ENCODE measurements at places on chromosomes 6 and 20.
A peak's percentile ranks its signal among the peaks of the same experiment; 100 is the strongest.

DNA sequence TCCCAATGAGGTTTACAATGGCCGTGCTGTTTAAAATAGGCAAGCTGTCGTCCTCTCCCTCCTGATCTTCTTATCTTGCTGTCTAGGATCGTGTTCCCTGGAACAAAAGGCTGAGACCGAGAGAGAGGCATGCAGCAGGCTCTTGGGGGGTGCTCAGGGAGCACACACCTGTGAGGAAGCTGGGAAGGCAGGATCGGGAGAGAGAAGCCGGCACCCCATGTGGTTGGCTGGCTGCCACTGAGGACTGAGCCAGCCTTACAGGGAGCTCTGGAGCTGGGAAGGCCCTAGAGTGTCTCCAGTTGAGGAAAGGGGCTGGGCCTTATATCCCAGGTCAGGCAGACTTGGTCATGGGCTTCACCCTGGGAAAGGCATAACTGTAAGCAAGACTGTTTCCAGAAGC, 184.2 kb downstream of the LY86 start:
- no peak for DNase-seq

DNA sequence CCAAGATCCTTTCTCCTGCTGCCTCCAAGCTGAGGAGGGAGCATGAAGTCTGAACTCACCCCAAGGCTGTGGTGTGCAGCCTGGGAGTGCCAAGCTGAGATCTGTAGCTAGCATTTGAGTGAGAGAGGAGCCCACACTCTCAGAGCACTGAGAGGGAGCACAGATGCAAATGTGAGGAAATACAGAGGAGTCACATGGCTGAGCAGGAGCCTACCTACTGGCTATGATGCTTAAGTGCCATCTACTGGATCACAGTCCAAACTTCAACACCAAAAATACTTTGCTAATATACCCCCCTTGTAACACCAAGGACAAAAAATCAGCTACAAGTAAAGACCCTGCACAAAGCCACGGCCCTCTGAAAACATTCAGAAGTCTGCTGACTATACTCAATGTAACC, 94.4 kb upstream of the IMPG1 start:
- DNase-seq, result no peak

GRCh38 chr20:32667027-32667426, 6.7 kb downstream of the C20orf203 start:
- DNase-seq, result no peak

- no peak for DNase-seq
These were observed 86.2 kb downstream of the CDS2 start for GRCh38 chr20:5212907-5213487.

- DNase-seq, result peak; percentile 68
These were observed 58.5 kb upstream of the PRSS16 start for GRCh38 chr6:27188885-27189418.

GRCh38 chr6:127317388-127318128, 25.9 kb downstream of the ECHDC1 start:
- DNase-seq, result no peak

- no peak for DNase-seq
These were observed at the start of gene TNFRSF6B for GRCh38 chr20:63696628-63697356. Gene TNFRSF6B (plus strand): TSS chr20:63696652. CDS start chr20:63696768, 116 bp downstream.

- DNase-seq, result no peak
These were observed 22.4 kb downstream of the ZMYND8 start for GRCh38 chr20:47334022-47334551.

DNA sequence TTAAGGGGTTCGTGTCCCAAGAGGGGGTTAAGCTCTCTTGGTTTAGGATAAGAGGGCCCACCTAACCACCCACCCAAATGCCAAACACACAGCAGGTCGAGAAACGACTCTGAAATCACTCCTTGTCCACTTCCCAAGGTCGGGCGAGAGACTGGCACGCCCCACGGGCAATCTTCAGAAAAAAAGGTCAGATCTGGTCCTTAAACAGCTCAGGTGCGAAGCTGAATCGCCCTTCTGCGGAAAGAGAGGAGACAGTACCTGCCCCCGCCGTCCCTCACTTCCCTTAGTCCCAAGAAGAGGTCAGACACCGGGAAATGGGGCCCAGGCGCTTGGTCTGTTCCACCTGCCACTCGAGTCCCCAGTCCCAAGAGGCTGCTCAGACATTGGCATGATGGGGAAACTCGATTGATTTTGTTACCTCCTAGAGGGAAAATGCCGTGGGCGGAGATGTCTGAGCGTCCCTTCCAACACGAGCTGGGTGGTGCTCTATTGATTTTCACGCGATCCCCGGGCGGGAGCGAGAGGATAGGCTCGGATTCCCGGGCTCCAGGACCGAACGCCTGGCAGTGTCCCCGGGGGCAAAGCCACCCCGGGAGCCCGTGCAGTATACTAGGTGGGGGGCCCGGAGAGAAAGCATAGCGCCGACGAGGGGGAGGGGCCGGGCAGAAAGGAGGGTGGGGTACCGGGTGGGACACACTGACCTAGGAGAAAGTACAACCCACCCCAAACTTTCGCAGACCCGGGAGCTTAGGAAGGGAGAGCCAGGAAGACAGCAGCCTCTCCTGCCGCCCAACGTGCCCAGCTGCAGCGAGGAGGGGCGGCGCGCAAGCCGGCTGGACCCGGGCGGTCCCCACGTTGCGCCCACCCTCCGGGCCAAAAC, 1.1 kb upstream of the SAMD5 start:
- no peak for DNase-seq

GRCh38 chr20:62860924-62861691, 514 bp downstream of the TCFL5 start:
- peak; percentile 61 for DNase-seq

- DNase-seq, result no peak
These were observed 267.2 kb upstream of the TCF21 start for GRCh38 chr6:133621751-133622150.

DNA sequence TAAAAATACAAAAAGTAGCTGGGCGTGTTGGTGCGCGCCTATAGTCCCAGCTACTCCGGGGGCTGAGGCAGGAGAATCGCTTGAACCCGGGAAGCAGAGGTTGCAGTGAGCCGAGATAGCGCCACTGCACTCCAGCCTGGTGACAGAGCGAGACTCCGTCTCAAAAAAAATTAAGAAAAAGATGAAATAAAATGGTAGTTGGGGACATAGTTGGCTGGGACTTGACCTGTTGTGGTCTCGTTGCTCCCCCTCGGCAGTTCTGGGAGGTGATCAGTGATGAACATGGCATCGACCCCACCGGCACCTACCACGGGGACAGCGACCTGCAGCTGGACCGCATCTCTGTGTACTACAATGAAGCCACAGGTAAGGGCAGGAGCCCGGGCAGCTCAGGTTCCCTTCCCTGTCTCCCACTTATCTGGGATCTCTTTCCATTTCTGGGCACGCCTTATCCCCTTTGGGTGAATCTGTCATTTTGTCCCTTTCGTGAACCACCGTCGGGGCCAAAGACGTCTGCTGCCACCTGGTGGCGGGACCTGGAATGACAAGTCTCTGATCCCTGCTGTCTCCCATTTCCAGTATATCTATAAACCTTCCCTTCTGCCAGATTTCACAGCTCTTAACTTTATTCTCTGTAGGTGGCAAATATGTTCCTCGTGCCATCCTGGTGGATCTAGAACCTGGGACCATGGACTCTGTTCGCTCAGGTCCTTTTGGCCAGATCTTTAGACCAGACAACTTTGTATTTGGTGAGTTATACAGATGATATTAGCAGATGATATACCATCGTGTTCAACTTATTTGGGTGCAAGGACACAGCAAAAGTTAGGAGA, 2.3 kb downstream of the TUBB start:
- DNase-seq, result peak; percentile 82

DNA sequence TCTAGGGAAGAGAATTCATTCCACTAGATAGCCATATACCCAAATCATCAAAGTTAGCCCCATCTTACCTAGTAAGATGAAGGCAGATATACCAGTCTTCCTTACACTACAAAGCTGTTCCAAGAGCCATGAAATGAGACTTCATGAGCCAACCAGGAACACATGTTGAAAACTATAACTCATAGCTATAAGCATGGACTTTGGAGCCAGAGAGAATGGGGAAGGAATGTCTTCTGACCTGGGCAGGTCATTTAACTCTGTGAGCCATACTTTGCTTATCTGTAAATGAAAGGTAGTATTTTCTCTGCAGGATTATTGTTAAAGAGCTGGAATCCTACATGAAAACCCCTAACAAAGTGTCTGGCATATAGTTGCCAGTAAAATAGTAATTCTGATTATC, 27.3 kb downstream of the ADGRF5 start:
- DNase-seq, result no peak

GRCh38 chr6:13453771-13454251, 33.6 kb downstream of the GFOD1 start:
- no peak for DNase-seq

GRCh38 chr20:1805161-1805581, 90.0 kb upstream of the SIRPA start:
- DNase-seq, result no peak

DNA sequence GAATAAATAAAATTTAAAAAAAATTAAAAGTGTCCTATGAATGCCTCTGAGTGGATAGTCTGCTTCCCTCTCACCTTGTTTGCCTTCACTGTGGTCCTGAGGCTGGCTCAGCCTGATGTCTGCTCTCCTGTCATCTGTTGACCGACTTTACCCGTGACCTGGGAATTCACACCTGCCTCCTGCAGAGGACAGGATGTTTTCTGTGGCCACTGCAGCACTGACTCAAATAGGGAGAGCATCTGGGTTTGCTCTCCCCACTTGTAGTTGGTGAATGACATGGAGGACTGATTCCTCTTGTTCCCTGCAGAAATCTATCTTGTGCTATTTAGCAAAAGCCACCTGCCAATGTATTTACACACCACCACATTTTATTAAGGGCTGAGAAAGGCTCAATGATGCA, 52.4 kb upstream of the ERVFRD-1 start:
- no peak for DNase-seq
